ENCODE measurements at places on chromosomes 7 and 10. TPM values are rescaled to one million over a fixed set of nuclear protein-coding genes. Genes with fewer than 3 reads are reported as not detected.

DNA sequence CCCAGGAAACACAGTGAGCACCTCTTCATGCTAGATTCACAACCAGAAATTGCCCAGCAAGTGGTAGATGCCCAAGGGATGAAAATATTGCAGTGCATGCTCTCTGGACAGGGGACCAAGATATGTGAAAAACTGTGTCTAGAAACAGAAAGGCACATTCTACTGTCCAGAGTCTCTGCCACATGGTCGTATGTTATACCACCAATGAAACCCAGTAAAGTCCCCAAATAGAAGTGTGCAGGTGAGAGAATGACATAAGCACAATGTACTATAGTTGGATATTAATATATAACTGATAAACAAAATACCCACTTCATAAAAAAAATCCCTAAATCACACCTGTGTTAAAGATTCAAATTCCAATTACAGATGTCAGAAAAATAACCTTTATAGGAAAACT is 43.8 kb downstream of the RASGEF1A start:
- H3K36me3 ChIP-seq, result peaks cover 8% of the 10 kb centered on the region
- peaks cover under 1% of the 10 kb centered on the region for H3K27me3 ChIP-seq
- no peak overlapping the region for H3K27ac ChIP-seq
- no peak for DNase-seq
- peaks cover 42% of the 10 kb centered on the region for H3K4me1 ChIP-seq

DNA sequence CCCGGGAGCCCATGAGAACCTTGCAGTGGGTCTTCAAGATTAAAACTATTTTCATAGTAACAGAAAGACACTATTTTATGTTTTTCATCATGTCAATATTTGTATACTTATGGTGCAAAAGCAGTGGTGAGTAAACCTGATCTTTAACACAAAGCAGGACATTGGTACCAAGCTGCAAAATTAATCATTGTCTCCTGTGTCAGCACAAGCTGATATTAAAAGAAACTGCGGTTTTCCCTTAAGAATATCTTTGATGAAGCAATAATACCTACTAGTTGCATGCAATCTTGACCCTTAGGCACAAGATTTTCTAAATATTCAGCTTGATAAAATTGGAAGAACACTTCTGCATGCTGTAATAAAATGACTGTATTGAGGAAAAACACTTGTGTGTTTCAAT is 121.7 kb downstream of the MDFIC start:
- no peak for DNase-seq
- H3K27ac ChIP-seq, result no peak overlapping the region
- no peaks in the 10 kb centered on the region for H3K4me1 ChIP-seq
- no peak overlapping the region for H3K4me3 ChIP-seq

DNA sequence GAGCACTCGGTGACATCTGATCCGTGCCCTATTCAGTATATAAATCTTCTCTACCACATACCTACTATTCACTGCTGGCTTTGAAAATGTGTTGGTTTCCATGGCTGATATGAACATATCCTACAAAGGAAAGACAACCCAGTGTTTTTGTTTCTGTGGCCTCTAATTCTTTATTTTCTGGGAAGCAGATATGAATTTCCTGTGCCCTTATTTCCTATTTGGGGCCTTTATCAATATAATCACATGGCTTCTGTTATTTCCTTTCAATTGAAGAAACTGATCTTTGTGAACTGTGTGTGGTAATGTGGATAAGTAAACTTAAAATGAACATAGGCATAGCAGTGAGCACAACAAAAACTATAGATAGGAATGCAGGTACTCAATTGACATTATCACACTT is 10.6 kb downstream of the CCNJ start:
- H3K4me3 ChIP-seq, result no peak overlapping the region
- H3K4me1 ChIP-seq, result no peaks in the 10 kb centered on the region
- H3K36me3 ChIP-seq, result peaks cover 6% of the 10 kb centered on the region
- H3K27ac ChIP-seq, result no peak overlapping the region
- DNase-seq, result no peak

DNA sequence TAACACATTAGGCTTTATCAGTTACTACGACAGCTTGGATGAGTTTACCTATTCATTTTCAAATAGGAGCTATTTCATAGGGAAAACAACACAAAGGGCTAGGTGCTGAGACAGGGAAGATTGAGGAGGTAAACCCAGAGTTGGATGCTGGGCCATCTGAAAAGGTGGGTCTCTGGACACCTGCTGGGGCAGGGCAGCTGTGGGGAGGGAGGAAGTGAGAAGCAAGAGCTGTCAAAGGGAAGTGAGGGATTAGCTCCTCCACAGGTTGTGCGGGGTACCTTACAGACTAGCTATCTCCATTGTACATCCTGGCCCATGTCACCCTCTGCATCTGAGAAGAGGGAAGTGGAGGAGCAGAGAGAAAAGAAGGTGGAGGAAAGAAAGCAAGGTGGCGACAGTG is 48.9 kb downstream of the BLNK start:
- H3K27me3 ChIP-seq, result no peaks in the 10 kb centered on the region
- no peaks in the 10 kb centered on the region for H3K36me3 ChIP-seq
- no peak overlapping the region for H3K4me3 ChIP-seq
- H3K4me1 ChIP-seq, result no peaks in the 10 kb centered on the region
- DNase-seq, result no peak

GRCh38 chr10:80201608-80202141 is 3.7 kb downstream of the ANXA11 start:
- DNase-seq, result no peak
- no peak overlapping the region for H3K27ac ChIP-seq
- no peak overlapping the region for H3K4me3 ChIP-seq
- H3K36me3 ChIP-seq, result no peaks in the 10 kb centered on the region
- H3K27me3 ChIP-seq, result peaks cover 8% of the 10 kb centered on the region

DNA sequence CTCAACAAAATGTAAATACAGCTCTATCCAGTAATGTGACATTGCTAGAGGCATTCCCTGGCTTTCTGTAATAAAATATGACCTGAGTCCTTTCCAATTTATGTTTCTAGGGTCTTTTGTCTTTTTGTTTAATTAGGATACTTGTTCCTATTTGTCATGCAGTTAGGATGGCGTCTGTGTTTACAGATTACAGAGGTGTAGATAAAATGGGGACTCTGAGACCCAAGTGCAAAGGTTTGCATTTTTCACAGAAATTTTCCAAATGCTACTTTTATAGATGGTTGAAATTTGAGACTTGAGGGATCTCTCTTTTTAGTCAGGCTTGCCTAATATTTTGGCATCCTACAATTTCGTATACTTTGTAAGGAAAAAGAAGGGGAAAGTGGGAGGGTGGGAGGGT is 332.4 kb downstream of the PTEN start:
- H3K4me1 ChIP-seq, result peaks cover 2% of the 10 kb centered on the region
- no peak for DNase-seq
- H3K27me3 ChIP-seq, result no peaks in the 10 kb centered on the region
- H3K4me3 ChIP-seq, result no peak overlapping the region
- no peaks in the 10 kb centered on the region for H3K36me3 ChIP-seq

- no peaks in the 10 kb centered on the region for H3K27me3 ChIP-seq
- no peak overlapping the region for H3K4me3 ChIP-seq
- H3K4me1 ChIP-seq, result no peaks in the 10 kb centered on the region
These were observed 154.4 kb downstream of the AMPH start for GRCh38 chr7:38476764-38477163.

Gene HNRNPH3
- 44.8 TPM for total RNA-seq

Gene IRF5
- total RNA-seq, result 5.0 TPM

Gene TBC1D12
- total RNA-seq, result 22.5 TPM

Gene ZNF511
- 21.5 TPM for total RNA-seq

Gene CEP55
- total RNA-seq, result 6.9 TPM

Gene MBL2
- not detected for total RNA-seq

Gene ARL3
- total RNA-seq, result 23.2 TPM

Gene ZNF425
- 5.8 TPM for total RNA-seq

Gene ITPRID1
- not detected for total RNA-seq

Gene PRSS37
- not detected for total RNA-seq
